CD4-positive, CD25-positive, alpha-beta regulatory T cell (primary cell): ENCODE measurements at places on chromosomes 11 and 22. TPM values are rescaled to one million over a fixed set of nuclear protein-coding genes. Genes with fewer than 3 reads are reported as not detected.

The MPEG1 gene
- total RNA-seq: 0.07 TPM

The F2 gene
- not detected for total RNA-seq

The PRDM11 gene
- total RNA-seq: 9.0 TPM

The PRG2 gene
- not detected for total RNA-seq

The RAG2 gene
- not detected for total RNA-seq

The MTA2 gene
- total RNA-seq: 172 TPM

The GAS2L1 gene
- 1.8 TPM for total RNA-seq

The GNG3 gene
- not detected for total RNA-seq

The KRTAP5-9 gene
- total RNA-seq: 0.35 TPM

The ATG2A gene
- 234 TPM for total RNA-seq

DNA sequence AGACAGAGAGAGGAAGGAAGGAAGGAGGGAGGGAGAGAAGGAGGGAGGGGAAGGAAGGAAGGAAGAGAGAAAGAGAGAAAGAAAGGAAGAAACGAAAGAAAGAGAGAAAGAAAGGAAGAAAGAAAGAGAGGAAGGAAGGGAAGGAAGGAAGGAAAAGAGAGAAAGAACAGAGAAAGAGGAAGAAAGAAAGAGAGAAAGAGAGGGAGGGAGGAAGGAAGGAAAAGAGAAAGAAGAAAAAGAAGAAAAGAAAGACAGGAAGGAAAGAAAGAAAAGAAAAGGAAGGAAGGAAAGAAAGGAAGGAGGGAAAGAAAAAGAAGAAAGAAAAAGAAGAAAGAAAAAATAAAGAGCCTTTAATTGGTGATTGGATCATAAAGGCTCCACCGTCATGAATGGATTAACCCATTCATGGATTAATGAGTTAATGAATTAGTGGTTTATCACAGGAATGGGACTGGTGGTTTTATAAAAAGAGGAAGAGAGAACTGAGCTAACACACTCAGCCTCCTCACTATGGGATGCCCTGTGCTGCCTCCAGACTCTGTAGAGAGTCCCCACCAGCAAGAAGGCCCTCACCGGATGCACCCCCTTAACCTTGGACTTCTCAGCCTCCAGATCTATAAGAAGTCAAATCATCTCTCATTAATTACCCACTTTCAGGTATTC lies 9.0 kb upstream of the PLAAT2 start:
- no peak overlapping the region for H3K27ac ChIP-seq
- peaks cover 10% of the 10 kb centered on the region for H3K4me1 ChIP-seq
- H3K4me3 ChIP-seq: no peak overlapping the region
- H3K27me3 ChIP-seq: no peaks in the 10 kb centered on the region
- H3K36me3 ChIP-seq: no peaks in the 10 kb centered on the region
- DNase-seq: no peak

- no peak for DNase-seq
- peak overlapping the region; percentile 61 for H3K4me3 ChIP-seq
- peak overlapping the region; percentile 50 for H3K27ac ChIP-seq
- no peaks in the 10 kb centered on the region for H3K27me3 ChIP-seq
- H3K4me1 ChIP-seq: peaks cover 34% of the 10 kb centered on the region
- H3K36me3 ChIP-seq: peaks cover 53% of the 10 kb centered on the region
These were observed 10.5 kb downstream of the GTF2H1 start for GRCh38 chr11:18332891-18333290.

DNA sequence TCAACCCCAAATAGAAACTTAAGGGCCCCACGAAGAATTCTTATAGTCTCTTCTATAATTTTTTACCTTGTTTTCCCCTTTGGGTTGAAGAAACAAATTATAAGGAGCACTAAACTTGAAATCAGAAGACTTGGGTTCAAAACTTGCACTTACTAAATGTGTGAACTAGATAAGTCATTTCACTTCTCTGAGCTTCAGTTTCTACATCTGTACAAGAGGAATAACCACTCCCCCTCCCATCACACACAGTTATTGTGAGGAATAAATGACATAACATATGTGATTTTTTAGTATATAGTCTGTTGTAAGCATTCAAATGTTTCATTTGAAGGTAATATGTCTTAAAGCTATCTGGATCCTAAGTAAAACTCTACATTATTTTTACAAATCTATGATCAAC lies 78.8 kb downstream of the LIF start:
- DNase-seq: no peak
- H3K27ac ChIP-seq: no peak overlapping the region
- no peak overlapping the region for H3K4me3 ChIP-seq
- peaks cover 6% of the 10 kb centered on the region for H3K4me1 ChIP-seq
- no peaks in the 10 kb centered on the region for H3K27me3 ChIP-seq
- no peaks in the 10 kb centered on the region for H3K36me3 ChIP-seq

- no peaks in the 10 kb centered on the region for H3K36me3 ChIP-seq
- H3K27me3 ChIP-seq: peaks cover 2% of the 10 kb centered on the region
- no peak for DNase-seq
- no peak overlapping the region for H3K27ac ChIP-seq
These were observed 13.9 kb downstream of the FZD4 start for GRCh38 chr11:86941077-86941870.

DNA sequence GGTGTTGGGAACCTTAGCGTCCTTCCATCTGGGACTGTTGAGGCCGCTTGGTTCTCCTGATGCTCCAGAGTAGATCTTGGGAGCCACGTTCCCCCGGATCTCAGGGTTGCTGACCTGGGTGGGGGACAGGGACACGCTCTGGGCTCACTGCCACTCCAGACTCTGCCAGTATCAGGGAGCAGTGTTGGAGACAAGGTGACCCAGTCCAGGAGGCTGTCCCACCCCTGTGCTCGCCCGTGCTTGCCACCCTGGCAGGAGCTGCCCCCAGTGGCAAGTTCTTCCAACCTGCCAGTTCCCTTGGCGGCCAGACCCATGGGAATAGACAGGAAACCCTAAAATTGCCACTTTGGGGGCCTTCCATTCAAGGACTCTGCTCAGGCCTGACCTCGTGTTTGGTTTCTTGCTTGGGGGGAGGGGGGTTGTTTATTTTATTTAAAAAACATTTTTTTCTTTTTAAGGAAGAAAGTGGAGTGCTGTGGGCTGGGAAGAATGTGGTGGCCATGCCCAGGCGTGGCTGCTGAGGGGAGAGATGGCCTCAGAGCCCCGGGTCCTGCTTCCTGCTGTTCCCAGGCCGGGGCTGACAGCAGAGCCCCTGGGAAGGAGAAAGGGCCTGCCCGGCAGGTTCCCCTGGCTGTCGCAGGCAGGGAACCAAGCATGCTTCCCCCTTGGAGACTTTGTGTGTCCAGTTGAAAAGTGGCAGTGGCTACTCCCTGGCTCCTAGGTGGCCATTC lies 7.2 kb downstream of the GRK2 start:
- no peaks in the 10 kb centered on the region for H3K27me3 ChIP-seq
- no peak for DNase-seq
- peaks cover 100% of the 10 kb centered on the region for H3K4me1 ChIP-seq

- H3K4me1 ChIP-seq: peaks cover 83% of the 10 kb centered on the region
- peak; percentile 90 for DNase-seq
- H3K4me3 ChIP-seq: peak overlapping the region; percentile 85
- H3K36me3 ChIP-seq: no peaks in the 10 kb centered on the region
These were observed 84.7 kb downstream of the MAML2 start for GRCh38 chr11:96257972-96258934.

GRCh38 chr11:133078591-133079404 lies 453.5 kb downstream of the OPCML start:
- H3K4me3 ChIP-seq: no peak overlapping the region
- DNase-seq: peak; percentile 38
- H3K36me3 ChIP-seq: no peaks in the 10 kb centered on the region
- H3K27ac ChIP-seq: no peak overlapping the region

DNA sequence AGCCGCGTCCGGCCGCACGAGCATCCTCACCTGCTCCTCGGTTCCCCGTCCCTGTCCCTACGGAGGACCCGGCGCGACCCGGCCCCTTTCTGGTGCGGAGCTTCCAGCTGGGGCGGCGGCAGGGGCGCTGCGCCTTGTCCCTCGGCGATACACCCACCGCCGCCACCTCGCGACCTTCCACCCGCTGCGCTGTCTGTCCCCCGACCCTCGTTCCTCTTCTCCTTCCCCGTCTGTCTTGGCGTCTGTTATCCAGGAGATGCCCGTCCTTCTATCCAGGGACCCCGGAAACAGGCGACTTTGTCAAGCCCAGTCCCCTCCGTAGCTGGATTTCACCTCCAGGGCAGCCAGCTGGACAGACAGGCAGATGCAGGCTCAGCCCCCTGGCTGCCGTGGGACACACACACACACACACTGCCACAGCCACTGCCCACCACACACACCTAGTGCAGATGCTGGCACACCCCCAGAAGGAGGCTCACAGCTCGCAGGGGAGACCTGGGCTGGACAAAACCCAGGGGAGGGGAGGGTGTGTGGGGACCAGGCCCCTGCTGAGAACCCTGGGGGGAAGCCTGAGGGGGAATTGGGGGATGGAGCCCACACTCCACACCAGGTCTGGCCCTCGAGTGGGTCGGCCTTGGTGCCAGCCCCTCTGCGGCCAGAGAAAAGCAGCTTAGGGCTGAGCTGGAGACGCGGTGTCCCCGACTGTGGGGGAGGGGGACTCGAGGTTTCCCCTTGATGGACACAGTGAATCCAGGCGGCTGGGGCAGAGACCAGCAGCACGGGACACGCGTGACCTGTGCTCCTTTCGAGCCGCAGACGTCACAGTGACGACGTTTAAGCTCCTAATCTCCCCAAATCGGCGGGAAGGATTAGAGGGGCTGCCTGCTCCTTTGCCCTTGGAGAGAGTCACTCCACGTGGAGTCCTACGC lies 788 bp downstream of the DRD4 start:
- H3K4me3 ChIP-seq: no peak overlapping the region
- H3K36me3 ChIP-seq: no peaks in the 10 kb centered on the region
- H3K27ac ChIP-seq: no peak overlapping the region
- DNase-seq: no peak
- H3K27me3 ChIP-seq: no peaks in the 10 kb centered on the region

DNA sequence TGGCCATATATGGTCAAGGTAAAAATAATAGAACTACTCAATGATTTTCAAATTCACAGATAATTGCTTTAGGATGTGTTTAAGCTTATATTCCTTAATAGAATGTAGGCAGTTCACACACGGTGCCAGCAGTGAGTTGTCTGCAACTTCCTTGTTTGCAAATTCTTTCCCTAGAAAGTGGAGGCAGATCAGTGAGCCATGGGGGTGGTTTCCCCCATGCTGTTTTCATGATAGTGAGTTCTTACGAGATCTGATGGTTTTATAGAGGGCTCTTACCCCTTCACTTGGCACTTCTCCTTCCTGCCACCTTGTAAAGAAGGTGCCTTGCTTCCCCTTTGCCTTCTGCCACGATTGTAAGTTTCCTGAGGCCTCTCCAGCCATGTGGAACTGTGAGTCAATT lies 111.8 kb upstream of the LMO1 start:
- H3K4me3 ChIP-seq: no peak overlapping the region
- DNase-seq: no peak
- H3K36me3 ChIP-seq: no peaks in the 10 kb centered on the region
- H3K4me1 ChIP-seq: no peaks in the 10 kb centered on the region

DNA sequence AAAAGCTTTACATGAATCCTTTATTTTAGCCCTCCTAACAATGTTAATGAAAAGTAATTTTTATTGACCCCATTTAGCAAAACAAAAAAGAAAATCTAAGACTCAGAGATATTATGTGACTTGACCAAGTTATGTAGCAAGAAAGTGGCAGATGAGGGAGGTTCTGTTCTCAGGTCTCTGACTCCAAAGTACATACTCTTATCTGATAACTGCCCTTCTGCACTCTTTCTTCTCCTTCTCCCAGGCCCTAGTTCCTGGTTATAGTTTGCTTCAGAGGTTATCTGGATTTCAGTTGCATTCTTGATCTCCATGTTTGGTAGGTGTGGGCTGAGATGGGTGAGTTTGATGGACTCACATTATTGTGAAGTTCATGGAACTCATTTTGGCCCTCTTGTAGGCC lies 4.5 kb downstream of the OR9Q2 start:
- no peaks in the 10 kb centered on the region for H3K27me3 ChIP-seq
- H3K36me3 ChIP-seq: no peaks in the 10 kb centered on the region

DNA sequence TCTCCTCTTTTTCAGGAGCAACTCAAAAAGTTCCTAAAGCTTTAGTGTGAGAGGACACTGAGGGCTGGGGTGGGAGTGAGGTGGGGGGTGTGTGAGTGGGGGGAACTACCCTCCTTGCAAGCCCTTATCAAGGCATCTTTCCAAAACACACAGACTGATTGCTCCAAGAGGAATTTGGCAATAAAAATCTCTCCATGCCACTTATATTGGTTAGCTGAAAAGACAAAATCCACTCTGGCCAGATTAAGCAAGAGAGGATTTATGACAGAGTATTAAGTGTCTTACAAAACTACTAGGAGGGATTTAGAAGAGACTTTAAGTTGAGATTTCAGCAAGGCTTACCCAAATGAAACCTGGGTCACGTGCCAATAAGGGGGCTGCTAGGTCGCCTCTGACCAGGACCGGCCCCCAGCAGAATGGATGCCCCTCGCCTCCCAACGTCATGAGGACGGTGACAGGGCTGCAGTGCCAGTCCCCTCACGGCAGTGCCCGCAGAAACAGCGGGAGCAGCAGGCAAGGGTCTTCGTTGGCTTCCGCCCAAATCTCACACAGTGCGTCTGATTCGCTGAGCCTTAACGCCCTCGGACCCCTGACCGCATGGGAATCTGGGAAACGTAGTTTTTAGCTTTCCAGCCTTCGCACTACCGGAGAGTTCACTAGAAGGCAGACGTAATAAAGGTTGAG lies 22.1 kb upstream of the CTR9 start:
- no peak for DNase-seq
- no peaks in the 10 kb centered on the region for H3K27me3 ChIP-seq
- H3K27ac ChIP-seq: no peak overlapping the region
- H3K36me3 ChIP-seq: no peaks in the 10 kb centered on the region

DNA sequence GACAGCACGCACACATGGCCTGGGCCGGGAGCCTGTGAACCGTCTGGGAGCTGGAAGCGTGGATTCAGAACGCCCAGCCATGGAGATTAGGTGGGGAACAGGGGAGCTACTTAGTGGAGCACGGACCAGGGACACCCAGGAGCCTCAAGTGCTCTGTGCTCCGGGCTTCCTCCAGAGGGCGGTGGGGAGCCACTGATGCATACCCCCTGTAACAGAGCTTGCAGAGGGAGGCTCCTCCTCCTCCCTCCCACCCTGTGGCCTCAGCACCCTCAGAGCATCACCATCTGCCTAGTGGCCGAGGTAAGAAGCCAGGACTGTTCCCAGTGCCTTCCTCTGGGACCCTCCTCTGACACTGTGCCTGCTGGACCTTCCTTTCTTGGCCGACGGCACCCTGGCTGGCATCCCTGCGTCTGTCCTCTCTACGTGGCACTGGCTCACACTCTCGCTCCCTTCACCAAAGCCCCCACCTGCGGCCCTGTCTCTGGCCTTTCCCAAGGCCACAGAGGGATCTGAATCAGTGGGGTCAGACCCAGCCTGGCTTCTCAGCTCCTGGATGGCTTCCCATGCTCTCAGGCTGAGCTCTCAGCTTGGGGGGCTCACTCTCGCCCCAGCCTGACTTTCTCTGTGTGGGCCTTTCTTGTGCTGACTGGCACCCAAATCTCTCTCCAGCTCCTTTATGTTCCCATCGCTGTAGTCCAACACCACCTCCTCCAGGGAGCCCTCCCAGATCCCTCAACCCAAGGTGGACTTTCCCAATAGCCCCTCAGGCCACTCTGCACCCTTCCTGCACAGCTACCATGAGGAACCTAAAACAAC lies 780.9 kb downstream of the BRD1 start:
- no peak for DNase-seq
- H3K27me3 ChIP-seq: no peaks in the 10 kb centered on the region
- H3K4me3 ChIP-seq: no peak overlapping the region
- H3K4me1 ChIP-seq: no peaks in the 10 kb centered on the region
- no peaks in the 10 kb centered on the region for H3K36me3 ChIP-seq

- no peak overlapping the region for H3K4me3 ChIP-seq
- no peaks in the 10 kb centered on the region for H3K27me3 ChIP-seq
- no peak overlapping the region for H3K27ac ChIP-seq
These were observed 69.3 kb downstream of the SEZ6L start for GRCh38 chr22:26238596-26238995.

GRCh38 chr22:20218326-20218872 lies 49.7 kb downstream of the RTN4R start:
- H3K36me3 ChIP-seq: no peaks in the 10 kb centered on the region
- no peak overlapping the region for H3K27ac ChIP-seq
- H3K27me3 ChIP-seq: no peaks in the 10 kb centered on the region
- no peaks in the 10 kb centered on the region for H3K4me1 ChIP-seq
- DNase-seq: no peak
